ENCODE measurements at places on chromosomes 12 and 14. TPM values are rescaled to one million over a fixed set of nuclear protein-coding genes. Genes with fewer than 3 reads are reported as not detected.

MLF2 gene
- polyA plus RNA-seq, result 174 TPM

TEAD4 gene
- polyA plus RNA-seq, result 5.5 TPM

CPNE6 gene
- polyA plus RNA-seq, result 0.31 TPM

GRIP1 gene
- polyA plus RNA-seq, result 6.7 TPM

EGLN3 gene
- polyA plus RNA-seq, result 51.9 TPM

TMEM119 gene
- 14.6 TPM for polyA plus RNA-seq

SLC10A1 gene
- polyA plus RNA-seq, result 0.13 TPM

E2F7 gene
- 3.7 TPM for polyA plus RNA-seq

DNA sequence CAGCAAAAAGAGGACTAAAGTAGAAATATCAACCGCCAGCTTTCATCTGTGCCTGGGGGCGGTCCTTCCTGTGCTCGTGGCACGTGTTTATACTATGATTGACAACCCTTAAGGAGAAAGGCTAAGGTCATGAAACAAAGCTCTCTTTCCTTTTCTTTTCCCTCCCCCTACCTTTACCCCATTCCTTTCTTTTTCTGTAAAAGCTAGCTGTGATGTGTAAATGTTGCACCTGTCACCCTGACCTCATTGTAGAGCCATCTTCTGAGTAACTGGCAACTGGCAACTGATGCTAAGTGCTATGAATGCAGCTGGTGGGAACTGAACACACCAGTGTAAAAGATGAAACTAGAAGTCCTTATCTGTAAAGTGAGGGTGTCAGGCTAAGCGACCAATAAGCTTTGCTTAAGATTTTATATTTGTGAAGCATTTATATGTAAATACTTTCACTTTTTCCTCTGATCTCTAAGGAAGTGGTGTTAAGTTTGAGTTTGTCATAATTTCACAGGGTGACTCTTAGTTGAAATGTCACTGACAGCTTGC lies 102.8 kb upstream of the BCAT1 start:
- H3K27ac ChIP-seq, result peak overlapping the region; percentile 93
- peaks cover 2% of the 10 kb centered on the region for H3K4me1 ChIP-seq
- H3K27me3 ChIP-seq, result no peaks in the 10 kb centered on the region
- DNase-seq, result no peak

GRCh38 chr12:19933924-19934323 lies 434.4 kb upstream of the PDE3A start:
- DNase-seq, result no peak
- H3K27ac ChIP-seq, result no peak overlapping the region
- H3K4me1 ChIP-seq, result no peaks in the 10 kb centered on the region
- H3K4me3 ChIP-seq, result no peak overlapping the region

DNA sequence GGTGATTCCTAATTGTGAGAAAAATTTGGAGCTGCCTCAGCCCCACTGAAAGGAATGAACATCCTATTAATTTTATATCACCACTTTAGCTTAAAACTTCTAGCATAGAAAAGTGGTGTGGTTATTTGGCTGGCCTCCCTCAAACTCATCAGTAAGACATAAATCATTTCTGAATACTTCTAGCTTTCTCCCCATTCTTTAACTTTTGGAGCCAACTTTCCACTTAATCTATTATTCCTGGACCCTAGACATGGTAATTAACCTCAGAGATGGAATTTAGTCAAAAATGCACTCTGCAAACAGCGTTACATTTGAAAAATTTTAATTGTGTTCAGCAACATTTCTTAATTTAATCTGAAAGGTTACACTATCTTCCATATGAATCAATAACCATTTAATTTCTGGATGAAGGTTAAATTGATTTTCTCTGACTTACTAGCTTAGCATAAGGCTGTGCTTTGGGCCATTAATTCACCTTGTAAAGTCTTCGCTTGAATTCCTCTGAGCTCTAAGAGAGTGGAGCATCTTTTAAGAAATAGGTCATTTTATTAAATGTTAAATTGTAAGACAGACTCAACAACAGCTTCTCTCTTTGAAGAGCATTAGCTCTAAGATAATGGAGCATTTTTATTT lies 753.6 kb upstream of the STXBP6 start:
- no peaks in the 10 kb centered on the region for H3K4me1 ChIP-seq
- no peak overlapping the region for H3K27ac ChIP-seq

GRCh38 chr12:101941306-101942249 lies 64.2 kb downstream of the DRAM1 start:
- no peaks in the 10 kb centered on the region for H3K36me3 ChIP-seq
- no peak overlapping the region for H3K27ac ChIP-seq
- H3K27me3 ChIP-seq, result peaks cover 3% of the 10 kb centered on the region
- no peaks in the 10 kb centered on the region for H3K4me1 ChIP-seq

DNA sequence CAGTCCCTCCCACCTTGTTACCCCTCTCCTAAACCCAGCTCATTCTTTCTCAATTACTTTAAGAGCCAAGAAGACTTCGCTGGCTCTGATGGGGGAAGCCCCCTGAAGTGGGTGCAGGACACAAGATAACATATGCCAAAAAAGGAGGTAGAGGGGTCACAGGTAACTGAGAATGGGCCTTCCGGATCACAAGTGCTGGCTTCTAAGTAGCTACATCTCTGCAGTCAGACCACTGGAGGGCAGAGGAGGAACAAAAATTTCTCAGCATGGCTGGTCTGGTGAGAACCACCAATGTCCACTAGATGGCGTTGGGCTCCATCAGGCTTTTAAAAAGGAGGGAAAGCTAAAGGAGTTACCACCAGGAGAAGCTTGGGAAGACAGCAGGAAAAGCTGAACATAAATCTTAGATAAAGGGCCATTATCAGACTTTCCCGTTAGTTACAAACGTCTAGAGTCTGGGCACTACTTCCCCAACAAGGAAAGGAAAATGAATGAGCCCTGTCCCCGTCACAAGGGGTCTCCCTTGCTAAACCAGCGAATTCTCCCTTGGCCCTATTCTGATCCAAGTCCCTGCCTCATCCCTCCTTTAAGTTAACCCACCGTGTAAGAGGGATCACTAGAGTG lies 11.6 kb upstream of the CDH24 start:
- no peak overlapping the region for H3K4me3 ChIP-seq
- peak; percentile 86 for DNase-seq

Data from large intestine (tissue), 12 donors.